ENCODE measurements at places on chromosomes 7 and 10. TPM values are rescaled to one million over a fixed set of nuclear protein-coding genes. Genes with fewer than 3 reads are reported as not detected.

CDHR3 gene
- total RNA-seq: 6.4 TPM

- no peak overlapping the region for H3K4me3 ChIP-seq
- H3K36me3 ChIP-seq: no peaks in the 10 kb centered on the region
- no peak overlapping the region for H3K27ac ChIP-seq
Measured at GRCh38 chr7:46586406-46586805, 665.3 kb upstream of the IGFBP3 start.

DNA sequence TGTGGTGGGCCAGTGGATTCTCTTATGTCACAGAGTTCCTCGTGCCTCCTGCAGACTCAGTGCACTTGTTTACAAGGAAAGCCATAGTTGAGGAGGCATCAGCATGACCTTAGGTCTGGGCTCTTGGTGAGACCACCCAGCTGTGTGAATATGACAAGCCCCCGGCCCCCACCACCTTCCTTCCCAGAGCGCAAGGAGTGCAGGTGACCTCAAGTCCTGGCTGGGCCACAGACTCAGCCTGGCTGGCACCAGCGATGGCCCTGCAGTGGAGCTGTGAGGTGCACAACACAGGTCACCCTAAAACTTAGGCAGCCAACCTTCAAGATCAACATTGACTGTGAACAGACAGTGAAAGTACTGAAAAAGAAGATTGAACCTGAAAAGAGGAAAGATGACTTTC is 14.2 kb upstream of the SEMA3E start:
- no peak for DNase-seq
- H3K36me3 ChIP-seq: no peaks in the 10 kb centered on the region
- H3K27me3 ChIP-seq: no peaks in the 10 kb centered on the region
- H3K4me1 ChIP-seq: no peaks in the 10 kb centered on the region
- no peak overlapping the region for H3K27ac ChIP-seq

DNA sequence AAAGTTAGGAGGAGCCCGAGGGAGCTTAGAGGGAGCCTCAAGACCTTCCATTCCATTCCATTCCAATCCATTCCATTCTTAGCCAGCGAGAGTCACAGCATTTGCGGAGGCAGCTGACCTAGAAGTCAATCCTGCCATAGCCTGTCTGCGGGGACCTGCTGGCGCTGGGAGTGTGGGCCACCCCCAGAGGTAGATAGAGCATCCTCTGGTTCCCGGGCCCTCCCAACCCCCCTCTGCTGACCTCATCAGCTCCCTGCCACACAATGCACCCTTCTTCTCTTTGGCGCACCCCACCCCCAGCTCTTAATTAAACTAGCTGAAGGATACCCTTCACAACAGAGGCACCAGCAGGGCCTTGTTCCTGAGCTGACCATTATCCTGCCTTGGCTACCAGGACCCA is 152.5 kb upstream of the ZMIZ1 start:
- H3K27me3 ChIP-seq: no peaks in the 10 kb centered on the region
- H3K4me1 ChIP-seq: peaks cover 5% of the 10 kb centered on the region
- no peak overlapping the region for H3K4me3 ChIP-seq
- H3K36me3 ChIP-seq: no peaks in the 10 kb centered on the region

PPP1R3C gene
- total RNA-seq: 48.1 TPM

GRCh38 chr10:96044736-96045135 is 1.4 kb downstream of the CCNJ start:
- no peak overlapping the region for H3K27ac ChIP-seq
- DNase-seq: no peak
- no peaks in the 10 kb centered on the region for H3K36me3 ChIP-seq
- H3K27me3 ChIP-seq: no peaks in the 10 kb centered on the region
- H3K4me3 ChIP-seq: peak overlapping the region; percentile 86

DNA sequence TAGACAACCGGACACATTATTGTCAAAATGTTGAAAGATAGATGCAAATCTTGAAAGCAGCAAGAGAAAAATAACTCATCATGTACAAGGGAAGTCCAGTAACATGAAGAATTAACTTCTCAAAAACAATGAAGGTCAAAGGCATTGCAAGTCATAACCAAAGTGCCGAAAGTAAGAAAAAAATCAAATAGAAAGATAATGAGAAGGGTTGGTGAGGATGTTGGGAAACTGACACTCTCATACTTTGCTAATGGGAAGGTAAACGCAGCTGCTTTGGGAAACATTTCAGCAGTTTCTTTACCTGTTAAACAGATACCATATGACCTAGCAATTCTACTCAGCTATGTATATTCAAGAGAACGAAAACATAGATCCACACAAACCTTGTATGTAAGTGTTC is 303.0 kb downstream of the ARL4A start:
- no peaks in the 10 kb centered on the region for H3K36me3 ChIP-seq
- H3K4me1 ChIP-seq: no peaks in the 10 kb centered on the region
- no peak overlapping the region for H3K4me3 ChIP-seq
- H3K27me3 ChIP-seq: no peaks in the 10 kb centered on the region
- H3K27ac ChIP-seq: no peak overlapping the region
- DNase-seq: no peak

MYH16 gene
- total RNA-seq: not detected

DNA sequence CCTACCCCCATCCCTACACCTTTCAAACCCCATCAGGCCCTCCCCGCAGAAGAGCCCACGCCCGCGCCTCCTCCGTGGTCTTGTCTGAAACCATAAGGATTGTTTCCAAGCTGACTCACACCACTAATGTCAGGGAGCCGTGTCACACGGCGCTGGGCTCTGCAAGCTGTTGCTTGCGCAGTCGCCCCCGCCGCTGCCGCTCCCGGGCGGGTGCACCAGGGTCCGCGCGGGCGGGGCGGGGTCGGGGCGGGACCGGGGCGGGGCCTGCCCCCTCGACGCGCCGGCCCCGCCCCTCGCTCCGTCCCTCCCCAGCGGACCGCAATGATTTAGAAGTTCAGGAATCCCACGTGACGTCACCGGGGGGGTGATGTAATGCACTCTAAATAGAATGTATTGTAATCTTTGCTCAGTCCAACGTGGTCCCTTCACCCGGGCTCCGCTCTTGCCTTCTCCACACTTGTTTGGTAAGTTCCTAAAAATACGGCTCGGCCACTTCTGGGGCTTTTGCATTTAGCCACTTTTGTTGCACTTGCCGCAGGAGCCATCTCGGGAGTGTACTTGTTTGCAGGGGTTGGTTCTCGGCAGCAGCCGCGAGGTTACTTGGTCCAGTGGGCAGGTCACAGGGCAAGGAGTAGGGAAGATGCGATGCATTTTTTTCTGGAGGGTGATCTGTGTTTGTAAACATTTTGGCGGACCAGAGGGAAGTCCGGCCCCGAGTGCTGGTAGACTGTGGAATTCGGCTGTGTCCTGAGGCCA is 3.2 kb upstream of the CREB5 start:
- DNase-seq: peak; percentile 85
- peak overlapping the region; percentile 60 for H3K4me3 ChIP-seq
- H3K4me1 ChIP-seq: peaks cover 3% of the 10 kb centered on the region
- H3K27me3 ChIP-seq: peaks cover 24% of the 10 kb centered on the region

Measured in breast epithelium (tissue), 4 donors.